Stimulated activated CD8-positive, alpha-beta memory T cell treated with anti-CD3 and anti-CD28 coated beads, Interleukin-2, amount 100 ng/mL, for 48 hours (primary cell): ENCODE measurements at places on chromosomes 1 and 21.

DNA sequence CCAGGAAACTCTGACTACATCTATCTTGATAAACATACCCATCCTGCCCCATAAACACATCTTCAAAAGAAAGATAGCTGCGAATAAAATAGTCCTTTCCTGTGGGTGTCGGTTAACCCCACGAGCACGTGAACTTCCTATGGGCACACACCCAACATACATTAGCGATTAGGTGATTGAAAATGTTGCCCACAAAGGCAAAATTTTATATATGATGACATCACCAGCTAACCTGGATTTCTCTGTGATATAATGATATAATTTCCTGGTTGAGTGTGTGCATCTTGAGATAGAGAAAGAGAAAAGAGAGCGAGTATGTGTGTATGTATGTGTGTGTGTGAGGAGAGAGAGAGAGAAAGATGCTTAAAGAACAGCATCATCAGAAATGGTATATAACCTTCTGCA is 296.1 kb downstream of the PTPRC start:
- DNase-seq: no peak

GRCh38 chr1:106360252-106360651 is 696.2 kb upstream of the PRMT6 start:
- no peak for DNase-seq

- no peak for DNase-seq
Measured at GRCh38 chr1:37945743-37946702, 830 bp downstream of the INPP5B start.

DNA sequence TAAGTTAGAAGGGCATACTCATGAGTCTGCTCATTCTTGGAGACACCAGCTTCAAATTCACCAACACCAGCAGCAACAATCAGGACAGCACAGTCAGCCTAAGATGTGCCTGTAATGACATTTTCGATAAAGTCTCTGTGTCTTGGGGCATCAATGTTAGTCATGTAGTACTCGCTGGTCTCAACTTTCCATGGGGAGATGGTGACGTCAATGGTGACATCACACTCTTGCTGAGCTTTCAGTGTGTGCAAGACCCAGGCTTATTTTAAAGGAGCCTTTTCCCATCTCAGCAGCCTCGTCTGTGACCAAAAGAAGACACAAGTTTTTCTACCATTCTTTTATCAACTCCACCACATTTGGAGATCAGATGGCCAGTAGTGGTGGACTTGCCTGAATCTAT is 75.5 kb downstream of the SERINC2 start:
- no peak for DNase-seq

GRCh38 chr1:58158506-58159433 is 387.8 kb downstream of the OMA1 start:
- DNase-seq: no peak

- no peak for DNase-seq
Measured at GRCh38 chr1:151143057-151143435, 3.4 kb downstream of the SEMA6C start.

GRCh38 chr1:30325085-30325935 is 398.1 kb downstream of the MATN1 start:
- no peak for DNase-seq

GRCh38 chr21:34367320-34367935 is 3.6 kb downstream of the KCNE2 start:
- DNase-seq: no peak

DNA sequence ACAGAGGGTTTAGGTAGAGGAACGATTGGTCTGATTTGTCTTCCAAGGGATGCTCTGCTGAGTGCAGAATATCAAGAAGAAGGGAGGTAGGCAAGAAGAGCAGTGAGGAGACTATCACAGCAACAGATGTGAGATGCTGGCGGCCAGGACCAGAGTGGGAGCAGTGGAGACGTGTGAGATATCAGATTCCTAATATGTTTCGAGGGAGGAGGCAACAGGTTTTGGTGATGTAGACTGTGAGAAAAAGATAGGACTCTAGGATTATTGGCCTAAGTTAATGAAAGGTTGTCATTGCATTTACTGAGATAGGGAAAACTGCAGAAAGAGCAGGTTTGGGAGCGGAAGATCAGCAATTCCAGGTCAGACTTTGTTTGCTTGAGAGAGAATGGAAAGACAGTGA is 182.9 kb downstream of the FMN2 start:
- no peak for DNase-seq

DNA sequence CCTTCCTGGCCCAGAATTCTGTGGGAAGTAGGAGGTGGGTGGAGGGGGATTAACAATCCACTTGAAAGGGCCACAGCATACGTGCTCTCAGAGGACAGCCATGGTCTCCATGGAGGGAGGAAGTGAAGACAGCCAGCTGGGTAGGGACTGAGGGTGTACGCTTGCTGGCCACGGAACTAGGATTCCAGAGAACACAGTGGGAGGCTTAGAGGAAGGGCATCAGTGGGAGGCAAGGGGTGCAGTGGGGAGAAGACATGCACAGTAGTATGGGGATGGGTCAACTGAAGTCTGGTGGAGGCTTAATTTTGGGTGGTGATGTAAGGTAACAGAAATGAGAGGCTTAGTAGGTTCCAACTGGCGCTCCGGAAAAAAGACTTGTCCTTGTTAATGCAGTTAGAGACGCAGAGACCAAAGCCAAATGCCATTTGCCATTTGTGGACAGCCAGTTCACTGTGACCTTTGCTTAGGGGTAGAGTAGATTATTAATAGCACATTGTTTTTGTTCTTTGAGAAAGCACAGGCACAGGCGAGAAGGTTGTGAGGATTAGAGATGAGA is 103.0 kb downstream of the ZSCAN20 start:
- DNase-seq: no peak

DNA sequence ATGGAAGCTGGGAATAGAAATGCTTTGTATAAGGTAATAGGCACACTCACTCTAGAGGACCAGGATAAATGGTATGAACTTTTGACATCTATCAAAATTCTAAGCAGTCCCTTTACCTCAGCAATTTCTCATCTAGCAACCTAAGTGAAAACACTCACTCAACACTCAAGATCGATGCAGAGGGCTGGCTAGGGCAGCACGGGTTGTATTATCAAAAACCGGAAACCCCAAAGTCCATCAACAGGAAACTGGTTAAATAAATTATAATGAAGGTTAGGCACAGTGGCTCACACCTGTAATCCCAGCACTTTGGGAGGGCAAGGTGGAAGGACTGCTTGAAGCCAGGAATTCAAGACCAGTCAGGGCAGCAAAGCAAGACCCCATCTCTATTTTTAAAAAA is 9.4 kb downstream of the USP48 start:
- no peak for DNase-seq

GRCh38 chr1:203517426-203518110 is 23.6 kb downstream of the OPTC start:
- DNase-seq: no peak

DNA sequence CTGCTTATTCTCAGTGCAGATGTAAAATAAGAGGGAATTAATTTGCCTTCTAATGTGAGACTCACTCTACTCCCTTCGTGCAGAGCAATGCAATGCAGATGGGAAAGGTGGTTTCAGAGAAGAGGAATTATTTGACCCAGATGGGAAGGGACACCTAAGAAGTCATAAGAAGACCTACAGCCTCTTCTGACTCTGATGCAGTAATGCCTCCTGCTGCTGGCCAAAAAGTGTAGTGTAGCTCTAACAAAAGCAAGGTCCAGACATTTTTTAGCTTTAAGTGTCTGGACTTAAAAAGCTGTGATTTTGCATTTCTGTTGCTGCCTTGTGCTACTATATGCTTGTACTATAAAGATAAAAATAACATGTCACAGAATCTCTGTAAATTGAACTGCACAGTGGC is 501.4 kb downstream of the TTLL7 start:
- DNase-seq: no peak

DNA sequence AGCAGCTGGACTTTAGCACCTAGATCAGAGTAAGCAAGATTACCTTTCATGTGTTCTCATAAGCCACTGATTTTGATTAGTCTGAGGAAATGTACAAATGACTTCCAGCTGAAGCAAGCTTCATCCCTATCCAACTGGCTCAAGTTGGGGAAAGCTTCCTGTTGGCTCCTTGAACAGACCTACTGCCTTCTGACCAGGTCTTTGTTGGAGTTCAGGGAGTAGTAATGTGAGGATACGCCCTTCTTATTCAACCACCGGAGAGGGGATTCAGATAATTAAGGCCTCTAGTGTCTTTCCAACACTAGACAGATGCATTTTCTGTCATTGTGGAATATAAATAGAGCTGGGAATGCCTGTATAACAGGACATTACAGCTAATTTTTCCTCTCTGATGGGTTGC is 268.9 kb downstream of the TGFB2 start:
- no peak for DNase-seq

DNA sequence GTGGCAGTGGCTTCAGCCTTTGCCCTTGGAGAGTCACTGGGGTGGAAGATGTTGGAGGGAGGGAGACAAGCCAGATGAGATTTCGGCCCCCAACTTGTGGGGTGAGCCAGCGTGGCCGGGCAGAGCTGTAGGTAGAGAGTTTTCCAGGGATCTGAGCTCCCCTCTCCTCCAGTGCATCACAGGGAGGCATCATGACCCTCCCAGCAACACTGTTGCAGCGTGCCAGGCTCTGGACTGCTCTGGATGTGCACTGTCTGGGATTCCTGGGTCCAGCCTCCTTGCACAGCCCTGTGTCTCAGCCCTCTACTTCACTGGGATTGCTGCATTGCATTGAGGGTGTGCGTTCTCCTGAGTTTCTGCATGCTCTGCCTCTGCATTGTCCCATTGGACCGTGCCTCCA is 8.9 kb downstream of the PTPRU start:
- DNase-seq: no peak

GRCh38 chr1:161038523-161039153 is at the start of gene TSTD1:
TSS of gene TSTD1 (minus strand) at chr1:161038964. CDS start at chr1:161038889, 75 bp downstream.
- DNase-seq: peak; percentile 81

DNA sequence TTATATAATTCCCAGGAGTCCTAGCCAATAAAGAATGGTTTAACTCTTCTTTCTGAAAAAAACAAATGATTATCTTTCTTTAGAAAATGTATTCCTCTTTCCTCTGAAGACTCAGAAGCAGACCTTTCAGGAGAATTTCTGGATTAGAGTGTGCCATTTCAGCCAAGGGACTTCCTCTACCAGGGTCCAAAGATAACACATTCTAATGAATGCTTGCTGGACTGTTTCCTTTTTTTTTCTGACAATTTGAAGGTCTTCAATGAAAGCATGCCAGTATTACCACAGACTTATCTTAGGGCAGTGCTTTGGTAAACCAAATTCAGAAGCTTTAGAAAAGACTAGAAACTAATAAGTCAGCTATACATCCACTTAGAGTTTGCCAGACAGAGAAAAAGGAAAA is 80.5 kb downstream of the RERE start:
- no peak for DNase-seq

DNA sequence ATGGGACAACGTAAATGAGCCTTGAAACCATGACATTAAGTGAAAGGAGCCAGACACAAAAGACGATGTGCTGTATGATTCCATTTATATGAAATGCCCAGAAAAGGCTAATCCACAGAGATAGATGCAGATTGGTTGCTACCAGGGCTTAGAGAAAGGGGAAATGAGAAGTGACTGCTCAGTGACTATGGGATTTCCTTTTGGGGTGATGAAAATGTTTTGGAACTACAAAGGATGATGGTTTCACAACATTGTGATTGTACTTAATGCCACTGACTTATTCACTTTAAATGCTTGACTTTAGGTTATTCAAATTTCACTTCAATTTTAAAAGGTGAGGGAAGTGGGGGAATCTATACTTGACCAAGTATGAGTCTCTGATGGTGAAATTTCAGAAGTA is 414.3 kb downstream of the SETD4 start:
- no peak for DNase-seq

GRCh38 chr1:160708118-160708517 is 3.5 kb downstream of the CD48 start:
- no peak for DNase-seq

DNA sequence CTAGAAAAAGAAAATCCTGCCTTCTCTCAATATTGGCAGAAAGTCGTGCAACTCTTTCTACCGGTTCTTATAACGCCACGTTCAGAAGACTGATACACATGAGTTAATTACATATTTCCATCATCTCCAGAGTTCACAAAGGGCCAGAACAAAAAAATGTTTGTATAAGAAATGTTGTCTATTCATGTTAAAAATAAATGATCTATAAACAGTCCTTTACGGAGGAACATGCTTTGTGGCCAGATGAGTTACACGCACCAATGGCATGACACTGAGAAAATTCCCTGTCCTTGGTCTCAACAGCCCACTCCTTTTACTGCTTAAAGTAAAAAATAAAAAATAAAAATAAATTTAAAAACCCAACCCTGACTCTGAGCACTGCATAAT is 29.5 kb downstream of the C2CD2 start:
- no peak for DNase-seq

- no peak for DNase-seq
Measured at GRCh38 chr1:204377800-204378668, 18.3 kb upstream of the PLEKHA6 start.

- no peak for DNase-seq
Measured at GRCh38 chr1:211710566-211711314, 35.3 kb upstream of the NEK2 start.

DNA sequence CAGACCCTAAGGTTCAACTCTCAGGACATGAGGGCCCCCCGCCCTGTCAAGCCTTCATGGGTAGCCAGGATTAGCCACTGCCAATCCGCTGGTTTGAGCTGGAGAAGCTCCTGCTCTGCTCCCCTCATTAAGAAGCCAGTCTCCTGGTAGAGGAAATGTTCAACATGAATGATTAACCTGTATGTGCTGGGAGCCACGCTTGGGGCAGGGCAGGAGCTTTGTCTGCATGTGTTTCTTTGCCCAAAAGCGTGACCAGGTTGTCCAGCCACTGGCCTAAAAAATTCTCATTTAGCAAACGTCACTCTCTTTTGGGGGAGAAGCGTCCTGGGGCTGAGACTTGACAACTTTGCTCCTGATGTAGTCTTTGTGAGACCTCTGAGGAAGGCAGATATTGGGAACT is 96.5 kb downstream of the RRAGC start:
- no peak for DNase-seq

- DNase-seq: no peak
Measured at GRCh38 chr21:32135401-32136363, 143.2 kb downstream of the MIS18A start.

DNA sequence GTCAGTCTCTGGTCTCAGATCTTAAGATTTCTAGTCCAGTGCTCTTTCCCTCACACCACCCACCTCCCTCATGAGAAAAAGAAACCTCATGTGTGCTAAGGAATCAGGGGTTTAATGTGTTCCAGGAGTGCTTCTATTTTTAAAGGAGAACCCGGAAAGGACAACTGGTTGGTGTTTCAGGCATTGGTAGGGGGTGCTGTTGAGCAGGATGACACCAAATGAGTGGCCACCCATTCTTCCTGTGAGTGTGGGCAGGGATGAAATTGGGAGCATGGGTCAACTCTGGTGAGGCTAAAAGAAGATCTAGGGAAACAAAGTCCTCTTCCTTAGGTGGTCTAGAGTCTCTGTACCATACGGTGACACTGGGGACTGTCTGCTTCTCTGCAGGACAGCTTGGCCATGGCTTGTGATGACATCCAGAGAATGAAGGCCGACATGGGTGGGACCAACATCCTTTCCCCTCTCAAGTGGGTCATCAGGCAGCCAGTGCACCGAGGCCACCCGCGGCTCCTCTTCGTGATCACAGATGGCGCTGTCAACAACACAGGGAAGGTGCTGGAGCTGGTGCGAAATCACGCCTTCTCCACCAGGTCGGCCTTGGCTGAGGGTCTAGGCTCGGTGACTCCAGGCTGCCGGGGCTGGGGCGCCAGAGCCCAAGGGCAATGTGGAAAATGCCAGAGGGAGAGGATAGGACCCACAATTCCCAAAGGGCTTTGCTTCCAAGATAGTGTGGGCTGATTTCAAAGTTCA is 39.3 kb downstream of the VWA5B1 start:
- DNase-seq: no peak
